ENCODE measurements at places on chromosomes 6 and 20.
A peak's percentile ranks its signal among the peaks of the same experiment; 100 is the strongest.

- H3K27me3 ChIP-seq: no peaks in the 10 kb centered on the region
- no peak for DNase-seq
- no peaks in the 10 kb centered on the region for H3K36me3 ChIP-seq
Observed at GRCh38 chr6:129849456-129849855, 11.7 kb downstream of the TMEM244 start.

DNA sequence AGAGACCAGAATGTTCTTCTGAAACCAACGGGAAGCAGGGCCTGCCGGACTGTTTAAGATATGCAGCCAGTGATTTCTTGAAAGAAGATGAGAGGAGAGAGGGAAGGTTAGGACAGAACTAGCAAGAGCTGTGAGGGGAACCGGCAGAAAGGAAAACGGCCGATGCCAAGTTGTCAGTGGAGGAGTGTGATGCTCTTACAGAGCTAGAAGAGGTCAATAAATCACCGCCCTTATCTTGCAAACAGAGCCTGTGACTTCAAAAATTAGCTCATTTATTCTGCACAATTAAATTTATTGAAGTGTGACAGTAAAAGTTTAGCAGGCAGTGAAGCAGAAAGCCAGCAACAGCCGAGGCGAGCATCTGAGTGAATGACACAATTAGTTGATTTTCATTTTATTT is 509.5 kb upstream of the ID4 start:
- no peaks in the 10 kb centered on the region for H3K27me3 ChIP-seq
- no peak overlapping the region for H3K4me3 ChIP-seq
- peaks cover 6% of the 10 kb centered on the region for H3K4me1 ChIP-seq
- H3K36me3 ChIP-seq: no peaks in the 10 kb centered on the region
- DNase-seq: no peak

DNA sequence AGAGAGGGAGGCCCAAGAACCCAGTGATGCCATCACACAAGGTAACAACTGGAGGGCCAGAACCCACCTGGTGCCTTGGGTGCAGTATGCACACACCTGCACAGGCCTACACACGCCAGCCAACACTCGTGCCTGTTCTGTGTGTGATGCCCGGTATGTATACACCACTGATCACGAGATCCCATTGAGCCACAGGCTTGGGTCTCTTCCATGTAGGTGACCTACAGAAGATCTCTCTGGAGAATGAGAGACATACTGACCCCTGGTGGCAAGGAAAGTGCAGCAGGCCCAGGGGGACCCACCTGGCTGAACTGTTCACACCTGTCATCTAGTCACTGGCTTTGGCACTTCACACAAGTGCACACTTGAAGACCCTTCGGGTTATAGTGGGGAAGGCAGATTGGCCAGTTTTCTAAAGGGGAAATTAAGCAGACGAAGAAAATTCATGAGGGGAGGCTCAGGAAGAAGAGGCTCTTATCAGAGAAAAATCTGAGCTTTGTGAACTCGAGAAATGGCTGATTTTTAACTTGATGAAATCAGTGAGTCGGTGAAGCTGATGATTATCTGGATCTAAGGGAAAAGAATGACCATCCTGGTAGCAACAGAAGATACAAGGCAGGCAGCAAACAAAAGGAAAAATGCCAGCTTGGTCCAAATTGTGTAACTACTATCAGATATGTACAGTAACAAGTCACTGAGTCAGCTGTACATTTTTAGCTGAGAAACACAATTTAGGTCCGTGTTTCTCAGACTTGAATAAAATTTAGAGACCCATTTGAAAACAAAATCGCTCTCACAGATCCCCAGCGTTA is 69.1 kb upstream of the PBOV1 start:
- no peaks in the 10 kb centered on the region for H3K27me3 ChIP-seq
- H3K4me3 ChIP-seq: no peak overlapping the region
- no peaks in the 10 kb centered on the region for H3K4me1 ChIP-seq
- DNase-seq: peak; percentile 61
- H3K36me3 ChIP-seq: no peaks in the 10 kb centered on the region
- H3K27ac ChIP-seq: no peak overlapping the region

GRCh38 chr6:129890701-129891100 is 29.6 kb upstream of the TMEM244 start:
- no peak overlapping the region for H3K4me3 ChIP-seq
- no peak overlapping the region for H3K27ac ChIP-seq
- H3K36me3 ChIP-seq: no peaks in the 10 kb centered on the region
- H3K4me1 ChIP-seq: no peaks in the 10 kb centered on the region

DNA sequence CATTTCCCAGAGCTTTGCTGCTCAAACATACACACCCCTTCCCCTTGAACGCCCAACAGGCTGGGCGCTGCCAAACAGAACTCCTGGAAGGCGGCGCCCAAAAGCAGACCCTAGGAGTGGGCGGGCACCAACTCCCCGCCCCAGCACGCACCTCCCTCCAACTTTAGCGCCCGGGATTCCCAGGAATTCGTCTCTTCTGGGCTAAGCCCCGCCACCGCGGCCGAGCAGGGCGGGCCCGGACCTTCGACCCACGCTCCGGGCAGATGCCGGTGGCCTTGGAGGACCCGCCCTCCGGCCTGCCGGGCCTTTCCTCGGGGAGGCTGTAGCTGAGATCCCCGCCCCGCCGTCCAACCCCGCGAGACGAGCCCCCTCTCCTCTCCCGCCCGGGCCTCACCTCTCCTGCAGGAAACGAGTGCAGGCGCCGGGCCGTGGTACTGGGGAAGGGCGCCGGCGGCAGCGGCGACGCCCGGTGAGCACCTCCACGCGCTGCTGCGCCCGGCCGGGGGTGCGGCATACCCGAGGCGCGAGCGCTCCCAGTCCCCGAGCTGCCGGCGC is 659 bp downstream of the MCUR1 start:
- DNase-seq: peak; percentile 63
- no peaks in the 10 kb centered on the region for H3K27me3 ChIP-seq
- peaks cover 8% of the 10 kb centered on the region for H3K4me1 ChIP-seq
- peak overlapping the region; percentile 62 for H3K4me3 ChIP-seq
- H3K27ac ChIP-seq: peak overlapping the region; percentile 99

- H3K27ac ChIP-seq: peak overlapping the region; percentile 69
- no peak for DNase-seq
- no peak overlapping the region for H3K4me3 ChIP-seq
- H3K4me1 ChIP-seq: no peaks in the 10 kb centered on the region
- H3K27me3 ChIP-seq: no peaks in the 10 kb centered on the region
- no peaks in the 10 kb centered on the region for H3K36me3 ChIP-seq
Observed at GRCh38 chr20:58111310-58112016, 117.0 kb downstream of the ANKRD60 start.

GRCh38 chr6:165086814-165087213 is 222.6 kb downstream of the C6orf118 start:
- H3K27ac ChIP-seq: no peak overlapping the region
- DNase-seq: no peak
- no peaks in the 10 kb centered on the region for H3K27me3 ChIP-seq
- H3K36me3 ChIP-seq: no peaks in the 10 kb centered on the region
- no peak overlapping the region for H3K4me3 ChIP-seq

- H3K36me3 ChIP-seq: no peaks in the 10 kb centered on the region
- no peak for DNase-seq
- no peaks in the 10 kb centered on the region for H3K4me1 ChIP-seq
Observed at GRCh38 chr6:137299681-137300080, 80.5 kb upstream of the IFNGR1 start.

GRCh38 chr6:119355157-119355556 is 5.6 kb upstream of the MAN1A1 start:
- no peak overlapping the region for H3K4me3 ChIP-seq
- no peak overlapping the region for H3K27ac ChIP-seq
- no peaks in the 10 kb centered on the region for H3K27me3 ChIP-seq
- no peak for DNase-seq
- no peaks in the 10 kb centered on the region for H3K36me3 ChIP-seq
- no peaks in the 10 kb centered on the region for H3K4me1 ChIP-seq

Measured in breast epithelium (tissue), 4 donors.